Endothelial cell (in vitro differentiated cells): ENCODE measurements at places on chromosomes 2 and 18.
A peak's percentile ranks its signal among the peaks of the same experiment; 100 is the strongest.

DNA sequence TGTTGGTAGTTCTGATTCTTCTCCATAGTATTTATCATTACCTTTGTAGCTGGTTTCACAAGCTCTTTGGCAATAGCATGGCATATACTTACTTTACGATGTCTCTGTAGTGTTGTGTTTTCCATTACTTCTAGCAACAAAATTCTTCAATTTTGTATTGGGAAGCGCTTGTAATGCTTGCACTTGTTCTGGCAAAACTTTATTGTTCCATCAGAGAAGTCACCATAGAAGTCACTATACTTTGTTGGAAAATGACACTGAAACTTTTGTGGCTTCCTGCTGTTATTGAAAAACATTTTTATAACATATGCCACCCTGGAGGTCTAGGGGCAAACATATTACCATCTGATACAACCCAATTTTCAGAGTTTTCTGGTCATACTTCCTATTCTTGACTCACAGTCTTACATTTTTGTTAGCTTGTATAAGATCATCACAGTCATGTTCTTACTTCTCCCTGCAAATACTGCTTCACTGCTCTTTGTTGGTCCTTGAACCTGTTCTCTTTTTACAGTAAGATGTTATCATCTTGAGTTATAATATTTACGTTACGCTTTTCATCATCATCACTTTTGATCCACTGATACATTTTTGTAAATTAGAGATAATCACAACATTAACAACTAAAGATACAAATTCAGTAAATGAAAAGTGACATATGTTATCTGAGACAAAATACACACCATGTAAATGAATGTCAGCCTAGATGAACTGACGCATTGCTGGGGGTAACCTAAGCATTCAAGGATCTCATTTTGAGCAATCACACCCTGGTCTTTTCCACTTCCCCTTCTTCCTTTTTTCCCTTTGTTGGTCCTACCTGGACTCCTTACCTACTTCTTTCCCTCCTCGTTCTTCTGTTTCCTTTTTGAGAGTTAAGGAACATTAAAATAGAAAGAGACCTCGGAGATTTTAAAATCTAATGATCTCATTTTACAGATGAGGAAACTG, 33.3 kb upstream of the CXCR4 start:
- no peak for DNase-seq

DNA sequence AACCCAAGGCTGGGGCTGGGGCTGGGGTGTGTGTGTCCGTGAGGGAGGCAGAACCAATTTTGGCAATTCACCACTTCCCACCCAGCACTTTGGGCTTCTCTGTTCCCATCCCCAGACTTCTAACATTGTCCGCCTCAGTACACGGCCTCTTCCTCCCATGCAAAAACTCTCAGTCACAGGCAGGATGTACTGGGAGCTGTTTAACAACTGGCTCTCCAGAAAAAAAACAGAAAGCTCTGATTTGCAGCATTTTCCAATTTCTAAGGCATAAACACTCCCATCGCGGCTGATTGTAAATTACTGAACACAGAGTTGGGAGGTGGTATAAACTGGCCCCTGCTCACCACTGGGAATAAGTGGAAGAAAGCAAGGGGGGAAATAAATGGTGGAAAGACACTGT, 73.1 kb upstream of the MAP4K3 start:
- no peak for DNase-seq

- no peak for DNase-seq
Measured at GRCh38 chr2:568639-569235, 108.5 kb downstream of the TMEM18 start.

DNA sequence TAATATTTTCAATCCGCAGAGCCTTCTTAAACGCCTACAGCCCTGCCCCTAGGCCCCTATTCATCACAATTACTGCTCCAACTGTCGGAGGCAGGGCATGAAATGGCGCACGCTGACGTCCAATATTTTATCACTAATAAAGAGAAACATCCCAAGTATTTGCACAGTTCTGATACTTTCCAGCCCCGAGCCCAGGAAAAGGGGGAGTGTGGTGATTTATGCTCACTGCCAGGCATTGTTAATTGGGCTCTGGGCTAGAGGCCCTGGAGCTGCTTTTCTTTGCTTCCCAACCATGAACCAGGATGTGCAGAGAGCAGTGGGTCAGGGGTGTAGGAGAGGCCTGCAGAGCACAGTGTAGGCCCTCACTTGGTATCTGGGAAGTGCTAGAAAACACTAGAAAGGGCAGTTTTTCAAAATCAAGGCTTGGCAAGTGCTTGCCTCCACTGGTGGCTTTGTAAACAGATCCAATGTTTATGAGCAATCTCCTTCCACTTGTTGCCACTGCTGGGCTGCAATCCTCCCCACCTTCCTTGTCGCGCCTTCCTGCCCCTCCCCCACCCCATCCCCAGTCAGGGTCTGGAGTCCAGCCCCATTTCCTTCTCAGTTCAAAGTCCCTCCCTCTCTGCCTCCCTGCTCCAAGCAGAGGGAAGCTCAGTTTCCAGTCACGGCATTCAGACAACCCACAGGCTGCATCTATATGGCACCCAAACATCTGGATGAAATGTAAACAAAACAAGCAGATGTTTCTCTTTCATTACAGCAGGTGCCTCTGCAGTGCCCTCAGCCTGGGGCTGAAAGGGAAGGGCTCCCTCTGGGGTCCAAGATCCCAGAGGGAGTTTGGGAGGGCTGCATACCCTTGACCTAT, 83.9 kb upstream of the PKDCC start:
- DNase-seq: peak; percentile 43

- DNase-seq: no peak
Measured at GRCh38 chr2:197167608-197168314, 142.8 kb downstream of the ANKRD44 start.

- no peak for DNase-seq
Measured at GRCh38 chr2:50856016-50856541, 175.9 kb downstream of the NRXN1 start.

DNA sequence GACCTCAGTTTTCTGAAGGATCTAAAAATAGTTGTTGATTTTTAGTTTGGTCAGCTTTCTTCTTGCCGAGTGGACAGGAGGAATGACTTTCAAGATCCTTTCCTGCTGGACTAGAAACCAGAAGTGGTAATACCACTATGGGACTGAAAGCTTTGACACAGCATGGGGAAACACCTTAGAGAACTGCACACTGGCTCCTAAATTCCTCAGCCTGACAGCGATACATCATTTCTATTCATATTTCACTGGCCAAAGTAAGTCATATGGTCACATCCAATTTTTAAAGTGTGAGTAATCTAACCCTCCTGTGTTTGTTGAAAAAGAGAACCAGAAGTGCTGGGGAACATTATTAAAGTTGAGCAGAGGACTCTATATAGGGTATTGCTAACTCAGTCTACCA, 244.7 kb upstream of the MMADHC start:
- DNase-seq: no peak

GRCh38 chr2:61857224-61857623, 3.4 kb upstream of the FAM161A start:
- no peak for DNase-seq

- DNase-seq: no peak
Measured at GRCh38 chr18:23737578-23737977, 48.3 kb downstream of the LAMA3 start.

- DNase-seq: no peak
Measured at GRCh38 chr18:75161256-75162028, 47.5 kb downstream of the PTGR3 start.

DNA sequence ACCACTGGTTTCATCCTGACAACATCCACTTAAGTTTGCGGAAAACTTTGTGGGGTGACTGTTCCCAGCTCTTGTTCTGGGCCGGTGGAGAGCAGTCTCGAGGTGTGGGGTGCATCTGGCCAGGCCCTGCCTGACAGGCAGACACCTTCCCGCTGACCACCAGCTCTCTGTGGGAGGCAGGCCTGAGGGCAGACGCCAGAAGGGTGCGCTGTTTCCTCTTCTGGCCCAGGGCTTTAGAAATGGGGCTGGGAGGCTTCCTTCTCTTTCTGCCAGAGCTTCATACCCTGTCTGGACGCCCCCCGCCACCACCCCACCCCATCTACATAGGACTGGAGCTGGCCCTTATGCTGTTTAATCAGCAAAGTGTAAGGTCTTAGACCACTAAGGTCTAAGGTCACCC, 263.8 kb downstream of the LOXHD1 start:
- DNase-seq: peak; percentile 64

DNA sequence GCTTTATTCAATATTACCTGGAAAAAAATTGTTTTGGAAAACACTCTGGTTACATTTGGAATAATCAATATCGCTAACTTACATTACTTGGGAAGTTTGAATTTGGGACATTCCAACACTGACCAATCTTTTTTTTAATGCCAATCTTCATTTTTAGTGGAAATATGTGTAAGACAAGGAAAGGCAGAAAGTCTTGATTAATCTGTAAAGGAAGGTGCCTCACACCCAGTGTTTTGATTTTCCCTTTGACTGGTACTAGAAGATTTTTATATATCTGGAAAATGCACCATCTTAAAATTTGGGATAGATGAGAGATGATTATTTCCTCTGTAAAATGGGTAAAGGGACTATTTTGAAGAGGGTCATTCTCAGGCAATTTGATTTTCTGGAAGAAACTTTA, 879.2 kb upstream of the ZEB2 start:
- no peak for DNase-seq

- no peak for DNase-seq
Measured at GRCh38 chr2:28637066-28638047, 114.3 kb upstream of the PPP1CB start.

- no peak for DNase-seq
Measured at GRCh38 chr2:234137400-234138014, 87.0 kb downstream of the SPP2 start.

- no peak for DNase-seq
Measured at GRCh38 chr2:168490946-168491605, 35.0 kb downstream of the CERS6 start.

DNA sequence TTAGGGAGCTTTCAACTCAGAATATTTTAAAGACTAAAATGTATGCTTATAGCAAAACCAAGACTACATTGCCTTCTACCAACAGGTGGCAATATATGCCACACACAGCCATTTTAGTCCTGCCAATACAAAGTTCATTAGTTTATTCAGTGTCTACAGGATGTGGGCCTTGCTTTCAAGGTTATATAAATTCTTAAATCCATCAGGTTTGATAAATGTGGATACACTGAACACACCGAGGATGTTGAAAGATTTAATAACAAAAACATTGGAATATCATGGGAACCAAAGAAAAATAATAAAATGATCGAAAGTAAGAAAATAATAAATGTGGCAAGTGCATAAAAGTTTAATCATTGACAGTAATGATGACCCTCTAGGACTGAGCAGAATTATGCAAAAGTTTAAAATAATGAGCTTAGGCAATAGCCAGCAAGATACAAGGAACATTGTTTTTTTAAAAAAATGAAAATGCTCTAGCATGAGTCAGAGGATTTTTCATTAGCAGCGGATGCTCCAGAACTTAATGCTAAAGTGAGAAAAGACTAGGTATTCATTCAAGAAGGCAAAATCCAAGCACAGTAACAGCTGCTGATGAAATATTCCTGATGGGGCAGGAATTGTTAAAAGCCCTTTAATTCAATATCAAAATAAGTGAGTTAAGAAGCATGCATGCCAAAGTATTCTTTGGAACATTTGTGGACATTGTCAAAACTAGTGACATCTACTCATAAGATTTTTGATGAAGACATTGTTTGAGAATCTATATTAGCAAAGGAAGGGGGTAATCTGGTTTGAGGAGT, 14.2 kb downstream of the SCN9A start:
- no peak for DNase-seq

DNA sequence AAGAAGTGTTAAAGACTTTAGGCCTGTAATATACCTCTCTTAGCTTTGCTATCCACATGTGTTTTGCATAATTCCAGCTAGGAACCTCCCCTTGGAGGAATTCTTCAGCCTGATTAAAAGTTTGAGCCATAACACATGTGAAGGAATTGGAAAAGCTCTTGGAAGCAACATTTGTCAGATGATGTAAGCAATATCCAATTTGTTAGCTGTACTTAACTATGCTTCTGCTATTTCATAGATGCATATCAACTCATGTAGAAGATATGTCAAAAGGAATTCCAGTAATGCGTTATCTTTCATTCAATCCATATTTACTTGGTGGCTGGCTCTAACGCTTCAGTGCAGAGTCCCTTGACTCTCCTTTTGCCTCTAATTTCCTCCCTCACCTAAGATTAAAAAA, 46.2 kb downstream of the PKP4 start:
- DNase-seq: no peak

DNA sequence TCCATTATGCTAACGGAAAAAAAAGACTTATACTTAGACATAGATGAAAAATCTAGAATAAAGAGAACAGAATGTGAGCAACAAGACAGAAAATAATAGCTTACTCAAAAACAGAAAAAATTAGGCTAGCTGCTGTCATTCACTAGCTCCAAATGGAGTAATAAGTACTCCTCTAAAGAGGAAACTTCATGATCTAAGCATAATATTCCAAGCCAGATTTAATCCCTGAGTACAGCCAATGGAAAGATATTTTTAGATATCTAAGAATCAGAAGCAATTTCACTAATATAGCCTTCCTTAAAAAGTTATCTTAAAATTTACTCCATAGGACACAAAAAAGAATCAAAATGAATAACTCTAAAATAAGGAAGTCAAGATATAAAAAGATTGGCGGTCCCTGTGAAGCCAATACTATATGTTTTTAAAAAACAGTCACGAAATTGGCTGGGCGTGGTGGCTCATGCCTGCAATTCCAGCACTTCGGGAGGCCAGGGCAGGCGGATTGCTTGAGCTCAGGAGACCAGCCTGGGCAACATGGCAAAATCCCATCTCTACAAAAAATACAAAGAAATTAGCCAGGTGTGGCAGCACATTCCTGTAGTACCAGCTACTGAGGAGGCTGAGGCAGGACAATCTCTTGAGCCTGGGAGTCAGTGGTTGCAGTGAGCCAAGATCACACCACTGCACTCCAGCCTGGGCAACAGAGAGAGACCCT, 123.2 kb upstream of the BCL2L11 start:
- no peak for DNase-seq

DNA sequence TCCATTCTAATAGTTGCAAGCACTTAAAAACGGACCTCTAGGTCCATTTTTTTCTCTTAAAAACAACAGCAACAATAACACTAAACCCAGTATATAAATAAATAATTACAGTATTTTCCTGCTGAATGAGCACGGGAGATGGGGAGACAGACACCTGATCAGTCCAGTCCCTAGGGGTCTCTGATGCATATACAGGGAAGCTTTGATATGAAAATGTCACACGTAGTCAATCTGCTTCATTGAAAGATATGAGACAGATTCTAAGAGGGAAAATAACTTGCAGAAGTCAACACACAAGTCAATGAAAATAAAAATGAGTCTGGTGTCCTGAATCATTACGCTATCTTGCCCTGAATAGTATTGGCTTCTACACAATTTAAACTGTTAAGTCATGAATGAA, 523.3 kb upstream of the SLC8A1 start:
- DNase-seq: no peak
